Lung microvascular endothelial cell (primary cell): ENCODE measurements at places on chromosomes 11 and 22. TPM values are rescaled to one million over a fixed set of nuclear protein-coding genes. Genes with fewer than 3 reads are reported as not detected.

DNA sequence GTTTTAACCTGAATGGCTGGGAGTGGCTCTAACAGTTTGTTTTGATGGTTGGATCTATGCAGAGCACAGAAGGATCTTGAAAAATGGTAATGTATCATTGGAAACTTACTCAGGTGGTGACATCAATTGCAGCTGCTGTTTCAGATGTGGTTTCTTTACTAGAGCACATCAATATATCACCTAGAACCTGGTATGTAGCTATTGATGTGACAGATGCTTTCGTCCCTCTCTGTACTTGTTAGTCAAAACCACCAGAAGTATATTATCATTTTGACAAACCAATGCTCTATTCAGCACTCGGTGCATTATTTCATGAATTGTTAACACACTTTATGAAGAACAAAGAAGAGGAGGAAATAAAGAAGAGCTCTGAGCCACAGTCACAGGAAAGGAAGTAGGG is 26.6 kb upstream of the SCN3B start:
- no peak for DNase-seq

DNA sequence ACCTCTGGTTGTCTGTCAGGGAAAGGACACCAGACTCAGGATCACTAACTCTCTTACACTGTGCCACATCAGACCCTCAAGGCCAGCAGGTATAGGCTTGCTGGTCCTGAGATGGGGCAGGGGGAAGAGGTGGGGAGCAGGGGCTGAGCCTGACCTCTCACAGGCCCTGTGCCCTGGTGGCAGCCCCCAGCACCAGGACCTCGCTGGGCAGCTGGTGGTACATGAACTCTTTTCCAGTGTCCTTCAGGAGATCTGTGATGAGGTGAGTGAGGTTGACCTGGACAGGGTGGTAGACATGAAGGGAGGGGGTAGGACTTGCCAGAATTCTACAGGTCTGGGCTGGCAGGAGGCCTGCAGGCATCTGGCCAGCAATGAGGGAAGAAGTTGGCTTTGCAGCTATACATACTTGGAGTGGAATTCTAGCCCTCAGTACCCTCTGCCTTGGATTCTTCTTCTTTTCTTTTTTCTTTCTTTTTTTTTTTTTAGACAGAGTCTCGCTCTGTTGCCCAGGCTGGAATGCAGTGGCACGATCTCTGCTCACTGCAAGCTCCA is 1.4 kb downstream of the NUDT22 start:
- DNase-seq, result no peak

GRCh38 chr22:41596776-41597634 is 7.4 kb upstream of the PMM1 start:
- DNase-seq, result peak; percentile 75

- peak; percentile 39 for DNase-seq
Observed at GRCh38 chr22:17569971-17570511, 6.7 kb downstream of the SLC25A18 start.

- DNase-seq, result no peak
Observed at GRCh38 chr11:10444725-10445315, 10.2 kb upstream of the AMPD3 start.

GRCh38 chr11:106389101-106389500 is 311.6 kb downstream of the AASDHPPT start:
- no peak for DNase-seq

DNA sequence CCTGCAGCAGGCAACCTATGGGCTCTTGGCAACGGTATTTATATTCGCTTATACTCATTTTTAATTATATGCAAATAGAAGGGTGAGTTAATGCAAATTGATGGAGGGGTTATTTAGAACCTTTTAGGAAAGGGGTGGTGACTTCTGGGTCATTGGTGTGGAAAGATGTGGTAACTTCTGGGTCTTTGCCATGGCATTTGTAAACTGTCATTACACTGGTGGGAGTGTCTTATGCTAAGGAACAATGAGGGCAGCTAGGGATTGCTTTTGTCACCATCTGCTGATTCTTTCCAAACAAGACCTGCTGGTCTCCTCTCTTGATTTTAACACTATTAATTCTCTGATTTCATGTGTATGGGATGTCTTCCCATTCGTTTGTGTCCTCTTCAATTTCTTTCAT is 11.7 kb upstream of the KAT5 start:
- DNase-seq, result no peak

GRCh38 chr22:34102633-34103032 is 182.4 kb upstream of the LARGE1 start:
- DNase-seq, result no peak

DNA sequence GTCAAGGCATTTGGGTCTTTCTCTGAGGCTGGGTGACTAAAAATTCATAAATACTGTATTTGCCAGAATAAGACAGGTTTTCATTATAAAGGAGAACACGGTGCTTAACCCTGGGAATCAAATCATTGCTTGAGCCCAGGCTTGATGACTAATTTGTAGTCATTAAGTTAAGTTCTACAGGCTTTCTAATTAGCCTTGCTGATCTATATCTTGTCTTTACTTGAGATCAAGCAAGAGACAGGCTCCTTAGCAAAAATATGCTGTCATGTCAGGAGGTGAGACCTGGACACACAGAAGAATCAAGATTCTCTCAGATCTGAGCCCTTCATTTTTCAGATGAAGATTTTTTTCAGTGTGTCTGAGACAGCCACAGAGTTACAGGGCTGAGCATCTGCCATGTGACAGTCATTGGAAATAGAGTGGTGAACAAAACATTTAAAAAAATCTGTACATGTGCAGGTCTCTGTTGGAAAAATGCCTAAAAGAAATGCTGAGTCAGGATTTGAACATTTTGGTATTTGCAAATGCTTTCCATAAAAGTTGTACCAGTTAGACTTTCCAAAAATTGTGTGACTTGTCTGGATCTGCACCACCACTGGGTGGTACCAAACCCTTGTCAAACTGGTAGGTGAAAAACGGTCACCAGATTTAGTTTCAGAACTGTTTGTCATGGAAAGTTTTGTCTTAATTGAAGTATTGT is 14.6 kb downstream of the ACAT1 start:
- DNase-seq, result peak; percentile 28

DNA sequence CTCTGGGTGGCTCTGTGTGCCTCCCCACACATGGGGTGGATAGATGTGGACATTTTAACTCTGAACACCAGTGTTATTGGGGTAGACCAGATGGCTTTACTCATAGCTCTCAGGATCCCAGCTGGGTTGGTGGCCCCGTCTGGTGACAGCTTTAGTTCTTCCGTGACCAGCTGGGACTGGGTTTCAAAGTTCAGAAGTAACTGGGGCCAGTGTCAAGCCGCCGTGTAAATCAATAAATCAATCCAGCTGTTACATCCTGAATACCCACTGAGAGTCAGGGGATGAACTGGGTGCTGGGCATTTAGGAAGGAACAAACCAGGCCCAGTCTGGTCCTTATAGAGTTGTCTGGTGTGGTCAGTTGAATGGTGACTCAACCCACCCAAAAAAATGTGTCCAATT is 269.4 kb downstream of the CTTN start:
- DNase-seq, result no peak

GRCh38 chr11:76891285-76891684 is 30.6 kb downstream of the ACER3 start:
- DNase-seq, result no peak

DNA sequence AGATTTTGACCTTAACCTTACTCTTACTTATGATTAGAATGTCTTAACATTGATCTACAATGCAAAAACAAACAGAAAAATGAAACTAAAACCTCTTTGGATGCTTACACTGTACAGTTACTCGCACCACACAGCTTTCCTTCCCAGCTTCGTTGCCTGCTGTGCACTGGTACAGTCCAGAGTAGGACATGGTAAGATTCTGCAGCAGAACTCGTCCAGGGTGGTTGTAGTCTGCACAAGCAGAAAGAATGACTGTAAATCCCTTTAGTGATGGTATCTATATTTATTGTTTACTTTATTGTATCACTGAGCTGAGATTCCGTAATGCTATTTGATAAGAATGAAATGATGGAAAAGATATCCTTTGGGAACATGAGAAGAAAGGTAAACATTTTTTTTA is 21.0 kb upstream of the HSPA8 start:
- peak; percentile 51 for DNase-seq

- no peak for DNase-seq
Observed at GRCh38 chr11:88814076-88814475, 251.7 kb downstream of the GRM5 start.

- no peak for DNase-seq
Observed at GRCh38 chr11:61058583-61059259, 43.6 kb upstream of the CD5 start.

DNA sequence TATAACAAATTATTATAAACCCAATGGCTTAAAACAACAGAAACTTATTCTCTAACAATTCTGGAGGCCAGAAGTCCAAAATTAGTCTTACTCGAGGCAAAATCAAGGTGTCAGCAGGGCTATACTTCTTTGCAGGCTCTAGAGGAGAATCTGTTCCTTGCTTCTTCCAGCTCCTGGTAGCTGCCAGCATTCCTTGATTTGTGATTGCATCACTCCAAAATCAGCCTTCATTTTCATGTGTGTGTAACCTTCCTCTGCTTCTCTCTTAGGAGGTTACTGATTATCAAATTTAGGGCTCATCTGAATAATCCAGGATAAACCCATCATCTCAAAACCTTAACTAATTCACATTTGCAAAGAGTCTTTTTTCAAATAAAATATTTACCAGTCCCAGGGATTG is 23.6 kb downstream of the GALNT18 start:
- no peak for DNase-seq

- DNase-seq, result no peak
Observed at GRCh38 chr22:39207141-39208012, 37.4 kb downstream of the PDGFB start.

DNA sequence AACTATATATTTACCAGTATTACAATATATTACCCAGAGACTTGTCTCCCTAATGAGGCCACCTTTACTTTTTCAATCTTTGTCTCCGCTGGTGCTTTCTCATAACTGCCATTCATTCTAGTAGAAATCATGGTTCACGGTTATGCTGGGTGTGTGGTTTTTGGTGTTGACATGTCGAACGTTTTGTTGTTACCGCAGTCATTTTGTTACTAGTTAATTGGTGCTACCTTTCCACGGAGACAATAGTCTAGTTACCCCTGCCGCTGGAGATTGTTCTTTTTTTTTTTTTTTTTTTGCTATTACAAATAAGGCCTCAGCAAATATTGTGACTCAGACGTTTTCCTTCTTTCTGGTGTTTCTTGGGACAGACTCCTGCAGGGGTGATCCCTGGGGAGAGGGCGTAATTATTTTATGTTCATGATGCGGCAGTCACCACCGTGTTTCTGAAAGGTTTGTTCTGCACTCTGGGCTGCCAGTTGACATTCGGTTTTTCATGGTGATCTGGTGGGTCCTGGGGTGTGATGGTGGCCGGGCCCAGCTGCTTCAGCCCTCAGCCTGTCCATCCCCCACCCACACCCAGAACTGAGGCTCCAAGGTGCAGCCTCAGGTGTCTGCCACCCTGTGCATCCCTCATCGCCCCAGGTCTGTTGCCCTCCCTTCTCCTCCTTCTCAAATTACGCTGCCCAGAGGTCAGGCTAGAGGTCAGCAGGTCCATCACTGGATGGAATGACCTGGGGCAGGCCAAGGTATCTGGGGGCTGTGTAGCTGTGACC is 28.6 kb downstream of the LRP5 start:
- no peak for DNase-seq

DNA sequence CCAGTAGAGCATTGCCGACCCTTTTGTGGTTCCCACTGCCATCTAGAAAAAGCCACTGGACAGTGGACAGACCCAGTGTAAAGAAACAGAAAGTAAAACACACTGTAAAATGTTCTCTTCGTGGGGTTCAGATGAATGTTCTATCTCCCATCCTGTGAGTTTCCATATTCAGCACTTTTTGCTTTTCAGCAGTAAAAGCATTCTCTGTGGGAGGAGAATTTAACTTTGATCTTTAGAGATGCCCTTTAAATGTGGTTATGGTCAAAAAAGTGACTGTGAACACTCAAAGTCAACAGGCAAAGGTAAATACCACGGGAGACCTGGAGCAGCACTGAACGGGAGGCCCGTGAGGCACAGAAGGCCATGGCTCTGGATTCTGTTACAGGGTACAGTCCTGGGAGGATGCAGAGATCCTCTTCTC is 53.9 kb downstream of the FLI1 start:
- no peak for DNase-seq

- no peak for DNase-seq
Observed at GRCh38 chr11:69362315-69362714, 68.4 kb downstream of the MYEOV start.

DNA sequence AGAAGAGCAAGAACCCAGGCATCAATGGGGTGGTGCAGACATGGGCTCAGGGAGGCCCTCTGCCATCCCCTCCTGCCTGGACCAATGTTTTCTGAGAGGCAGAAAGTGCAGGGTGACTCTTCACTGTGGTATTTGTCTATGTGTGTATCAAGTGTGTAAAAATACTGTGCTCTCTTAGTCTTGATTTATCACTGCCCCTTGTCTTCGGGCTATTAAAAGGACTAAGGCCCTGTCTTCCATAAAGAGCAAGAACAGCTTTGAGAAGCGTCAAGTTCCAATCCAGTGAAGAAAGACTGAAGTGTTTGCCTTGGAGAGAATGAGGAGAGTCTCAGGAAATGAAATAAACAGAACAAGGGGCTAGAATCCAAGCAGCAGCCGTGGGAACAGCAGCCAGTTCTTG is 14.4 kb downstream of the PRSS23 start:
- peak; percentile 32 for DNase-seq

KBTBD3 gene
- 2.6 and 4.4 TPM in 2 replicates for total RNA-seq

CCDC89 gene
- under 0.01 TPM in 1 of 2 replicates, not detected in the other for total RNA-seq

TUG1 gene
- 25.5 and 37.3 TPM in 2 replicates for total RNA-seq

NOL12 gene
- 13.5 and 18.1 TPM in 2 replicates for total RNA-seq

OR8G5 gene
- total RNA-seq, result not detected in 2 replicates

MCM5 gene
- total RNA-seq, result 15.3 and 31.8 TPM in 2 replicates

BEST1 gene
- under 0.01 TPM in 1 of 2 replicates, not detected in the other for total RNA-seq

DDT gene
- total RNA-seq, result 106 and 113 TPM in 2 replicates

BARX2 gene
- total RNA-seq, result not detected in 2 replicates

OR9Q1 gene
- not detected in 2 replicates for total RNA-seq

TMEM109 gene
- total RNA-seq, result 68.6 and 70.2 TPM in 2 replicates

FGF3 gene
- total RNA-seq, result not detected in 2 replicates

OR56A1 gene
- not detected in 2 replicates for total RNA-seq

C11orf91 gene
- under 0.01 TPM in 1 of 2 replicates, not detected in the other for total RNA-seq

SERHL2 gene
- 3.3 and 3.8 TPM in 2 replicates for total RNA-seq

CSNK2A3 gene
- 1.3 and 4.2 TPM in 2 replicates for total RNA-seq

TEX12 gene
- total RNA-seq, result under 0.01 TPM in 1 of 2 replicates, not detected in the other
